Iris pigment epithelial cell (primary cell): ENCODE measurements at places on chromosomes 7 and 10.
A peak's percentile ranks its signal among the peaks of the same experiment; 100 is the strongest.

DNA sequence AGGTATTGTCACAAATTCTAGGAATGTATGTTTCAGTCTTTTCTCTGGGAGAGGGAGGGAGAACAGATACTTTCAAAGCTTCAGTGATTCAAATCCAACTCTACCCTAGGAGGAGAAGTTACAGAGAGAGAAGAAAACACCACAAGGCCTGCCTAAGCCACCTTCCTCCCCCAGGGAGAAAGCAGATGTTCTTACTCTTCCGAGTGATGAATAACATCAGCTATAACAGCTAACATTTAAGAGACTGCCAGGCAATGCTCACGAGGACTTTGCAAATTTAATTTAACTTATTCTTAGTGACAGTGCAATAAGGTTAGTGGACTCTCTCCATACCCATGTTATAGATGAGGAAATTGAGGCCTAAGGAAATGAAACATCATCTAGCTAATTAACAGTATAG, 36.8 kb downstream of the TAS2R41 start:
- no peak for DNase-seq

DNA sequence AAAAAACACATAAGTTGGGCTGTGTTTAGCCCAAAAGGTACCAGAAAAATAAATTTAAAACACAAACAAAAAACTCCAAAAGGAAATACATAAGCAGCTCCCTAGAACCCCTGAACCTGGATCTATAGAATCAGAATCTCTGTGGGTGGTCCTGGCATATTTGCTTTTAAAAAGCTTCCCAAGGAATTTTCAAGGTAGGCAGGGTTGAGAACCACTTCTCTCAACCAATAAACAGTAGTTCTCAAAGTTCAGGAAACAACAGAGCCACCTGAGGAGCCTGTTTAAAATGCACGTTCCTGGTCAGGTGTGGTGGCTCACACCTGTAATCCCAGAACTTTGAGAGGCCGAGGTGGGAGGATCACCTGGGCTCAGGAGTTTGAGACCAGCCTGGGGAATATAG, 12.5 kb downstream of the ATXN7L1 start:
- DNase-seq, result no peak

DNA sequence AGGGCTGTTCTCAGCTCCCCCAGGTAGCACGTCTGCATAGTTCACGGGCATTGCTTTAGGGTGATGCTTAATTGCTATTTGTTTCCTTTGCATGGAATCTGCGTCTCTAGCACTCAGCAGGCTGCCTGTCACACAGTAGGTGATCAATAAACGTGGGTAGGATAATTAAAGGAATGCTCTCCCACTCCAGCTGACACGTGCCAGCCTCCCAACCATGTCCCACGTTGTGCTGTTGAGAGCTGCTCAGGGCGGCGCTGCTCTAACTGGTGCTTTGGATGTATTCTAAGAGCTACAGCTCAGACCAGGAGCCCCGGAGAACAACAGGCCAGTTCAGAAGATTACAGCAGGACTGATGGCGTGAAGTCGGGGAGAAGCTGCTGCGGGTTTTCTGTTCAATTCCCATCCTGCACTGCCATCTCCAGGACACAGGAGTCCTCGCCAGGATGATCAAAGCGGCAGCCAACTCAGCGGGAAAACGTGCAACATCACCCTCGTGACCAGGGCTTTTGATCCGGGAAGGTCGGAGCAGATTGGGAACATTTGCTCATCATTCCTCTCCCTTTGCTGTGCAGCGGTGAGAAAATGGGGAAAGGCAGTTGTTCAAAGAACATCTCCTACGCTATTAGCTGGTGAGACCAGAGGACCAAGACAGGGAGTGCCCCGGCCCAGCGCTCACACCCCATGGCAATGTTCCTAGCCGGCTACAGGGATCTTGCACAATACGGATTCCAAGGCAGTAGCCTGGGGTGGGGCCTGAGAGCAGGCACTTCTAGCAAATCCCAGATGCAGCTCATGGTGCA, 50.5 kb upstream of the FOXK1 start:
- DNase-seq, result peak; percentile 95

- DNase-seq, result no peak
These were observed 2.9 kb upstream of the ADAM8 start for GRCh38 chr10:133279326-133280226.

GRCh38 chr10:22374489-22375126, 29.3 kb downstream of the SPAG6 start:
- DNase-seq, result no peak

- no peak for DNase-seq
These were observed 42.4 kb downstream of the REEP3 start for GRCh38 chr10:63563623-63564022.

- DNase-seq, result no peak
These were observed 260.0 kb downstream of the CCSER2 start for GRCh38 chr10:84588426-84588825.

DNA sequence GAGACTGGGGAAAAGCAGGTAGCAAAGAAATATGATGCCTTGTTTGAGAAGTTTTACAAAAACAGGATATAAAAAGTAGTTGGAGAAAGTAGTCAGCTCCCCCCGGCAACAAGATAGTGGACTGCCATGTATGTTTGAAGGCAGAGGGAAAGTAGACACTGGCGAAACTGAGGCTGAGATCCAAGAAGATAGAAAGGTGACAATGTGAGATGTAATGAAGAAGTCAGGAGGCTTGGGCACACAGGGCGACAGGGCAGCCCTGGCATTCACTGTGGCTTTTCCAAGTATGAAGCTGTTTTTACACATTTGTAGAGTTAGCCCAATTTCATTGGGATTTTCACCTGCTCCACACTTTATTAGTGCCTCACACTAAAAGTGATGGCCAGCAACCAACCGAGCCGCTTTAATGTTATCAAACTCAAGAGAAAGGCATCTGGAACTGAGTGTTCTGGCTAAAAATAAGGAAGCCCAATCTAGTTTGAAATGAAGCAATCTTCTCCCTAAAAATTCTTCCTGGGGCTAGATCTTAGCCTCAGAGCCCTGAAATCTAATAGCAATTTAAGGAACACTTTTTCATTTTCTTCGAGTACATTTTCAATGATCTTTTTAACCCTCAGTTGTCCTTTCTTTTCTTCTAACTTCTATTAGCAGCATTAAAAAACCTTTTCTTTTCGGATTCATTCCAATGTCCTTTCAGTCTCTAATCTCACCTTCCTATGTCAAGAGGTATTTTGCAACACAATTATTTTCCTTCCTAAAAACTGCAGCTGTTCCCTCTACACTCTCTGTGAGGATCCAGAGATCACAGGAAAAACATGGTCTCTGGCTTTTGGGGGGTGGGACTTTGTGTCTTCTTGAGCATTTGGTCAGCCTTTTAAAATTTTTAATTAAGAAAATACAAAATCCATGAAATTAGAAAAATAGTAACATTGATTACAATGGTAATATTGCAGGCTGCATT, 108.0 kb downstream of the RNLS start:
- no peak for DNase-seq

DNA sequence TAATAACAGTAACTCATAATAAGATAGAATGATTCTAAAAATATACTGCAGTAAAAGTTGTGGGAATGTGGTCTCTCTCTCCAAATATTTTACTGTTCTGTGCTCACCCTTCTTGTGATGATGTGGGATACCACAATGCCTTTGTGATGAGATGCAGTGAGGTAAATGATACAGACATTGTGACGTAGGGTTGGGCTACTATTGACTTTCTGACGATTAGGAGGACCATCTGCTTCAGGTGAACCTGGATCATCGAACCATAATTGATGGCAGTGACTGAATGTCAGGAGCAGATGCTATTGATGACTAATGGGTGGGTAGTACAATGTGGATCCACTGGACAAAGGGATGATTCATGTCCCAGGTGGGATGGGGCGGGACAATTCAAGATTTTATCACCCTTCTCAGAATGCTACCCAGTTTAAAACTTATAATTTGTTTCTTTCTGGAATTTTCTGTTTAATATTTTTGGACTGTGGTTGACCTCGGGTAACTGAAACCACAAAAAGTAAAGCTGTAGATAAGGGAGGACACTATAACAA, 73.9 kb upstream of the ARMC3 start:
- DNase-seq, result peak; percentile 13

DNA sequence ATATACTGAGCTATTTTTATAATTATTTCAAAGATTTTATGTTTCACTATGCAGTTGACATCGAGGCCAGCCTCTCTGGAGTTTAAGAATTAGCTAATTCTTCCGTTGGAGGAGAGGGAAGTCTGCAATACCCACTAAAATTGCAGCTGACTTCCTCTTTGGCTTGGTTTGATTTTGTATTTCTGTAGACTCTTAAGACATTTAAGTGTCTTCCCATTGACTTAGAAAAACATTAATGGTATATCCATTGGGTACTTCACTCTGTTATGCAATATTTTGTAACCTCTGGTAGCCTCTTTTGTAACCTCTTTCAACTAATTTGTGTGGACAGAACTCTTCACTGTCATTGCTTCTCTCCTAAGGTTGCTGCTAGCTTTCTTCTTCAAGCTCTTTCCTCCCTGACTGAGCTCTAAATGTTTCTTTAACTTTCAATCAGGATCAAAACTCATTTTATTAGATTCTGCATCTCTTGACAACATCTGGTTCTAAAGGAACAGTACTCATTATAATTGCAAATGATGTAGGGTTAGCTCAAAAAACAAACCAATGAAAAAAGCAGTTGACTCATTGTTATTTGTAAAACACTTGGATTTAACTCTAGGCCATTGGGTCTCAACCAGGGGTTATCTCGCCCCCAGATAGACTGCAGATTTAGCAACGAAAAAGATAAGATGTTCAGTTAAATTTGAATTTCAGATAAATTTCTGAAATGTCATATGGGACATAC, 1.7 kb upstream of the ANKRD22 start:
- no peak for DNase-seq

DNA sequence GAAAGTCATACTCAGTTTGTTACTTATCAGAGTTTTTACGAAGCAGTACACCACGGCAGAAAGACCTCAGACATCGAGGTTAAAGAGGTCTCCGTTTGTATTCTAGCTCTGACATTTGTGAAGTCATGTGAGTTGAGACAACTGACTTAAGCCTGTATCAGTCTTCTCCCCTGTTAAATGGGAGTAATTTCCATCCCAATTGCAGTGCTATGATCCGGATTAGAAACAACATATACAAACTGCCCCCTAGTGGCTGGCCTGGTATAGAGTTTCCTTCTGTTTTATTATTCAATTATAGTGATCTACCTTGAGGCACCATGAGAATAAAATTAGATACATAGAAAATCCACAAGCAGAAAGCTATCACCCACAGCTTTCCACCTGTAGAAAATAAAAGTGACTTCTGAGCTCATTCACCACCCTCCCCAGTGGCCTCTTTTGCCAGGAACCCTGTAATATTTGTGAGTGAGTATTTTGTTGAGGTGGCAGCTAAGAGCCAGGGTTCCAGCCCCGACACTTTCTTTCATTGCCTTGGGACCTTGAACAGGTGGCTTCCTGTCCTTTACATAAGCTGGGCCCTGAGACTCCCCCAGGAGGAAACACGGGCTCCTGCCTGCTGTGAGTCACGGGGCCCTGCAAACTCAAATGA, 607.2 kb upstream of the MGMT start:
- DNase-seq, result peak; percentile 10

GRCh38 chr10:22676435-22676834, 37.9 kb downstream of the PIP4K2A start:
- no peak for DNase-seq

- no peak for DNase-seq
These were observed 173.6 kb downstream of the KIAA1217 start for GRCh38 chr10:24382596-24382978.

GRCh38 chr10:35684586-35684985, 42.5 kb upstream of the FZD8 start:
- DNase-seq, result no peak

DNA sequence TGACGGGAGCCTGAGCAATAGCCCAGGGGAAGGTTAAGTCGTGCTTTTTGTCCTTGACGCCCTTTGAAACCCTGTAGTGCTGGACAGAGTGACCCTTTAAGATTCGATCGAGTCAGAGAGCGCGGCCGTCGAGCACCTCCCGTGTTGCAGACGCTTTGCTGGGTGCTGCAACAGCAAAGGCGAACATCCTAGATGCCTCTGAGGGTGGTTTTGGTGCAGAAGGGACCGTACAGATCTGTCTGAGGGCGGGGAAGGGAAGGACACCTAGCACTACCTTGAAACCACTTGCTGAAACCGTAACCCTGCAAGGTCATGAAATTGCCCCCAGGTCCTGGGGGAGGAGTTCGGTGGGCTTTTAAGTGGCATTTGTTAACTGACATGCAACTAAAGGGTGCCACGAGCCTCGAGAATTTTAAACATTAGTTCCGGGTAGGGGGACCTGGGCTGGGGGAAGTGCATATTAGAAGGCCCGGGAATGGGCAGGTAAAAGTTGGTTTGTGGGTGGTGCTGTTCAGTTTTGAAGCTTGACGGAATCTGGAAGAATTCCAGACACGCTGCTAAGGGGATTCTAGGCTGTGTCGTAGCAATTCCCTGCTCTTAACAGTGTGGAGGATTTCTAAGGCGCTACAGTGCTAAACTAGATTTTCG, 786 bp downstream of the ATP5F1C start:
- DNase-seq, result peak; percentile 40

DNA sequence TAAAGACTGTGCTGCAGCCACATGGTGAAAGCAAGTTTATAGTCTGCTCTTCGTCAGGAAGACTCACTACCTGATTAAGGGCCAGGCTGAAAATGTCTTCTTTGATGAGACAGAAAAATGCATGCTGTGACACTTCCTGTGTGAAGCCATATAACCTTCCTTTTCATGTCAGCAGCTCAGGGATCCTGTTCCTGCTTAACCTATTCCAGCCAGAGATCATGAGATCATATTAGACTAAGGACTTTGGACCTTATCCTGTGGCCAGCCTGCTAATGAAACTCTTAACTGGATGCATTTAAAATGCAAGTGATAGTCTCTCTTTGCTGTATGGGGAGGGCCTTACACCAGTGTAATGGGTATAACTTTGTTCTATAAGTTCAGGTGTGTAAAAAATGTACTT, 165.2 kb downstream of the PTEN start:
- DNase-seq, result no peak

GRCh38 chr10:124153023-124153826, 59.8 kb upstream of the CHST15 start:
- DNase-seq, result peak; percentile 92
